Germinal center (tissue), 1 donor: ENCODE measurements at places on chromosomes 1 and 21.

DNA sequence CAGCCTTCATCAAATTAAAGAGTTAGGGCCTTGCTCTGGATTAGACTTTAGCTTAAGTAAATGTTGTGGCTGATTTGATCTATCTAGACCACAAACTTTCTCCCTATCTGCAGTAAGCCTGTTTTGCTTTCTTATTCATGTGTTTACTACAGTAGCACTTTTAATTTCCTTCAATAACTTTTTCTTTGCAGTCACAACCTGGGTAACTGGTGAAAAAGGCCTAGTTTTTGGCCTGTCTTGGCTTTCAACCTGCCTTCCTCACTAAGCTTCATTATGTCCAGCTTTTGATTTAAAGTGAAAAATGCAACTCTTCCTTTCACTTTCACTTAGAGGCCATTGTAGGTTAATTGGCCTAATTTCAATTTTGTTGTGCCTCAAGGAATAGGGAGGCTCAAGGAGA is 12.5 kb upstream of the LPGAT1 start:
- DNase-seq, result no peak

GRCh38 chr1:76124196-76124595 is 49.6 kb downstream of the ST6GALNAC3 start:
- no peak for DNase-seq

- DNase-seq, result no peak
These were observed 121.0 kb upstream of the CXADR start for GRCh38 chr21:17391811-17392340.

DNA sequence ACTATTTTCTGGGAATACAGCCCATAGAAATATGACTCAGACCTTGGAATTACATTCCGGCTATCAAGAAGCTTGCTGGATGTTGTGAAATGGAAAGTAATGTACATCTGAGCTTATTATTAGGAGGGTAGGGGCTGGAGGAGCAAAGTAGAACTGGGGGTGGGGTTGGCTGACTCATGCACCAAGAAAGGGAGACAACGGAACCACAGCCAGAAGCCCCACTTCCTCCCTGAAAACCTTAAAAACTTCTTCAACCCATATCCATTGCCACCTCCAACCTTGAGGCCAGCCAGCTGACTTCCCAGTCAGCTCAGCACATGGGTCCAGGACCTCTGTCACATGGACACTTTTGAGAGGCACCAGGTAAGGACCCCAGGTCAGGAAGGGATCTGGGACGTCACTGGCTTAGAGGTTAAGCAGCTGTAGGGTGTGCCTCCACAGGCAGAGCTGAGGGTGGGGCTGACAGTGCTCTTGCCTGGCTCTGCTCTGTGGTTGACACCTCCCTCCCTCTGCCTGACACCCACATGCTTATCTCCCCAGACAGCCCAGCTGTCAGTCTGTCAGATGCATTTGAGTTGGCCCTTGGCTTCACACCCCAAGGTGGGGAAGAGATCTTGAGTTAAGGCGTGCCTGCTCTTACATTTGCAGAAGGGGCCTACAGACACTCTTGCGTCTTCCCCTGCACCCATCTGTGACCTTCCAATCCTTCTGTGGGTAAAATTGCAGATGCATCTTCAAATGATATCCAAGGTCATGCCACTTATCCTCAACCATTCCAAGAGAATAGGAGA is 5.7 kb upstream of the ZNF683 start:
- DNase-seq, result no peak
